ENCODE measurements at places on chromosomes 3 and 15.

GRCh38 chr15:88623632-88624031, 2.5 kb downstream of the AEN start:
- no peak for DNase-seq

- DNase-seq: no peak
These were observed 119.7 kb upstream of the IGSF10 start for GRCh38 chr3:151580591-151580990.

- DNase-seq: no peak
These were observed 174.2 kb upstream of the ATP11B start for GRCh38 chr3:182618981-182619591.

DNA sequence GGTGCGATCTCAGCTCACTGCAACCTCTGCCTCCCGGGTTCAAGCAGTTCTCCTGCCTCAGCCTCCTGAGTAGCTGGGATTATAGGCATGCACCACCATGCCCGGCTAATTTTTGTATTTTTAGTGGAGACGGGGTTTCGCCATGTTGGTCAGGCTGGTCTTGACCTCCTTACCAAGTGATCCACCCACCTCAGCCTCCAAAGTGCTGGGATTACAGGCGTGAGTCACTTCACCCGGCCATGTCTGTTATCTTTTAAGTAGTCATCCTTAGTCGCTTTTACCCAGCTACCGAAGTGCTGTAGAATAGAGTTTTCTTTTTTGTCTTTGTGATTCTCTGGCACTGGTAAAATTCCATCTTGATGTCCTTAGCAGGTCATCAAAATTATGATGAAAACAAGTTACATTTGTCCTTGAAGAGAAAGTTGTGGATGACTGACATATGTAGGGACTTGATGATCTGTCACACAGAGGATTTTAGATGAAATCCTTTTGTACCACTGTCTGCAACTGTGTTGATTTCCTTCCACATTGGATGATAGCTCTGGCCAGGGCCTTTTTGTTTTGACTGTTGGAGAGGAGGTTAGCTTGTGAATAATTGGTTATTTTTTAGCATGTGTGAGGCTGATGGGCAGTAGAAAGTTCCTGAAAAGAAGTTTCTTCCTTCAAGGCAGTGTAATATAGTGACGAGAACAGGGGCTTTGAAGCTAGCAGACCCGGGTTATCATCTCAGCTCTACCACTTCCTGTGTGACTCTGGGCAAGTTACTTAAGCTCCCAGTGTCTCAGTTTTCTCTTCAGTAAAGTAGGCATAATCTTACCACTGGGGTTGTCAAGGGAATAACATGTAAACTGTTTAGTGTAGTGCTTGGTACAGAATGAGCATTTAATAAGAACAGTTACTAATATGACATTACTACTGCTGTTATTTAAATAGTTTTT, 18.8 kb downstream of the ATG7 start:
- no peak for DNase-seq

- DNase-seq: no peak
These were observed 3.7 kb upstream of the NGRN start for GRCh38 chr15:90261811-90262210.

DNA sequence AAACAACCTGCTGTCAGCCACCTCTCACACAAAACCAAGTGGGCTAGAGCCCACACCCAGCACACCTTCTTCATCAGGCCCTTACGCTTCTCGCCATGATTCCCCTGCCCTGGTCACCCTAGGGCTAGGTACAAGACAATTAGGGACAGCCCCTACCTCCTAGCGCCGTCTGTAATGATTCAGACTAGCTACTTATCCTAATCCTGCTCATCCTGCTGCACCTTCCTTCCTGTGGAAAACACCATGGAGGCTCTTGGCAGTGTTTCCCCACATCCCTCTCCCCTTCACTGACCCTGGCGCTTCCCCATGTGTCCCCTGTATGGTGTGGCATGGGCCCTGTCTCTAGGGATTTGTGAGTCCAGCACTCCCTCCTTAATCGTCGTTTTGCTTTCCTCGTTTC, 39.6 kb upstream of the ICE2 start:
- no peak for DNase-seq

- no peak for DNase-seq
These were observed 33.1 kb downstream of the RNU5B-1 start for GRCh38 chr15:65337436-65338070.

DNA sequence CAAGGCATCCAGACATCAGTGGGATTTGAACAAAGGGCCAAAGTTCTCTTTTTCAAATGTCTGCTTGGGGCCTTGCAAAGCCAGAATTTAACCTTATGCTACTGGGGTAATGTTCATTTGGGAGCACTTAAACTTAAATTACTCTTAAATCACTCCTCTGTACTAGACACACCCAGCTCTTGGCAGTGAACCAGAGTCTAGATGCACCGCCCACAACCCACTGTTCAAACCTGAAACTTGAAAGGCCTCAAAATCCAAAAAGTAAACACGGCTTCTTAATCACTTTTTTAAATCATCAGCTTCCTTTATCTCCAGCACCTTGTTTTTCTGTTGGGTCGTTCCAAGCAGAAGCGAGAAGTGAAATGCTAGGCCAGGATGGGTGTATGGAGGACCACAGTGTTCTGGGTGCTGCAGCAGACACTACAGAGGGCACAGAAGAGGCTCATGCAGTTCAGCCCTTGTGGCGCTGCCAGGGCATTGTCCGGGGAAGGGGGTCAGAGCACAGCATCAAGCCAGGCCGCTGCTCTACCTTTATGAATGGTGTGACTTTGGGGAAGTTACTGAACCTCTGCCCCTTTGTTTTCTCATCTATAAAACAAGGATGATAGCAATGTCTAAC, 28.8 kb downstream of the MECOM start:
- DNase-seq: no peak

- no peak for DNase-seq
These were observed 2.0 kb downstream of the XRN1 start for GRCh38 chr3:142445816-142446254.

All from stimulated activated CD4-positive, alpha-beta T cell treated with anti-CD3 and anti-CD28 coated beads, TNF-alpha, amount 100 ng/mL, for 24 hours (primary cell).